ENCODE measurements at places on chromosomes 1 and 21.

- DNase-seq, result no peak
These were observed 152.6 kb downstream of the ZP4 start for GRCh38 chr1:237737938-237738610.

DNA sequence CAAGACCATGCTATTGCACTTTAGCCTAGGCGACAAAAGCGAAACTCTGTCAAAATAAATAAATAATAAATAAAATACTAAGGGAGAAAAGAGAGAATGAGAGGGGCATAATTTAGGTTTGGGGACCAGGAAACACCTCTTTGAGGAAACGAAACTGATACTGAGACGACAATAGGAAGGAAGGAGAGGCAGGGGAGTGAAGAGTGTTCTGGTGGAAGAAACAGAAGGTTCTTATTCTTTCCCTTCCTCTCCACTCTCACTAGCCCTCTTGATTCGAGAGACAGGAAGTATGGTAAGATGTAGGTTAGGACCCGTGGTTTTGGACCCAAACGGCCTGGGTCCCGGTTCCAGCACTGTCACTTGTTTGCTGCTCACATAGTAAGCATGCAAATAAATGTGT lies 1.6 kb upstream of the NKAIN1 start:
- no peak for DNase-seq

- no peak for DNase-seq
These were observed 10.8 kb upstream of the EYA3 start for GRCh38 chr1:28099050-28099769.

- DNase-seq, result peak; percentile 64
These were observed 106.5 kb downstream of the HLCS start for GRCh38 chr21:36859744-36860501.

DNA sequence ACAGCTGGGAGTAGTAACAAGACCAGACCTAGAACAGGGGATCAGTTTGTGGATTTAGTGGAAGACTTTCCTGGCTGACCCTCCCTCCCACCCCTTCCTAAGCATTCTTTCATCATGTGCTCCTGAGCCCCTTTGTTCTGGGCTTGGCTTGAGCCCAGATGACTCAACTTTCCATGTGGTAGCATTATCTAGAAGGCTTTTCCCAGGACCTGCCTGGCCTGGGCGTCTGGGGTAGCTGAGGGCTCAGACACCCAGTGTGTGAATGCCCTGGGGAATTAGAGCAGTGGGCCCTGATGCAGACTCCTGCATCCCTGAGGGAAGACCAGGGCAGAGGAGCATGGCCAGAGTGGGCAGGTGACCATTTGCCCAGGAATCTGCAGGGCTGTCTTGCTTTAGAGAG lies 44.1 kb upstream of the TSPAN2 start:
- no peak for DNase-seq

DNA sequence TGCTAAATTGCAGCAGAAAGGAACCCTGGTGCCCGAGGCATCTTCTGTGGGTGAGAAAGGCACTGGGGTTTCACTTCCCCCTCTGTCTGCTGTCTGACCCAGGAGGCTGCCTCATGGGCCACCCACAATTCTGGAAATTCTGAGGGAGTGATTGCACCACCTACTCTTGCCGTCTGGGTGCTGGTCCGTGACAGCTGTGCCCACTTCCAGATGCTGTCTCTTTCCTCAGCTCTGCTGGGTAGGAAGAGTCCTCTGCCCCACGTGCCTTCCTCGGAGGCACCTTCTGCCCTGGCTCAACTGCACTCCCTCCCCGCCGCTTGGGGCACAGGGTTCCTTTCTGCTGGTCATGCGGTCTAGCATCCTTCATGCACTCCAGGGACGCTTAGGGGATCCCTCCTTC lies 96.3 kb downstream of the ARHGEF10L start:
- DNase-seq, result no peak

- no peak for DNase-seq
These were observed 76.5 kb upstream of the MAP10 start for GRCh38 chr1:232728507-232729263.

DNA sequence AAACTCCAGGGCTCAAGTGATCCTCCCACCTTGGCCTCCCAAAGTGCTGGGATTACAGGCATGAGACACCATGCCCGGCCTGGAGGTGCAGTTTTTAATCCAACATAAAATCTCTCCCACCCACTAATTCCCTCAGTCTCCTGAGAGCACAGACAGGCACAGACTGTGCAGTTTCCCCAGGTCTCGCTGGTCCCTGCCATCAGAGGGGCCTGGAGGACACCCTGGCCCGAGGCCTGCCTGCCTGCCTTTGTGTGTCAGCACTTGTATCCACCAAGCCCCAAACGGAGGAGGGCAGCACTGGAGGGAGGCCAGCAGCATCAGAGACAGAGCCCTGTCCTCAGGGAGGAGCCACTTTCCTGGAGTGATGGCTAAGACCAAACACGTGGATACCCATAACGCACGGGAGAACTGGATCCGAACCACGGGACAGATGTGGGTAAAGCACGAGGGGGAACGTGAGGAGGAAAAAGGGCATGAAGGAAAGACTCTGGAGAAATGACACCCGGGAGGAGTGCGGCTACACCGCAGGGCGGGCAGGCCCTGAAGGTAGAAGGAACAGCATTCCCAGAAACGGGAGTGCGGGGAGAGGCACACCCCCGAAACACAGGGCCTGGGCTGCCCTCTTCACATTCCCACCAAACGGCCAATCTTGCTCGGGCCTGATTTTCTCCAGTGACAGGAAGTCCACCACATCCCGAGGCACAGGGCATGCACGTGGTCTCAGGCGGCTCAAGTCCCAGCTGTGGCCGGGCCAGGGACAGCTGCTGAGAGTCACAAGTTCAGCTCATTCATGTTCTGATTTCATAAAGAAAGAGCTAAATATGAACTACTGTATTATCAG lies 29.7 kb downstream of the NPHP4 start:
- no peak for DNase-seq

All from stimulated activated effector memory CD8-positive, alpha-beta T cell treated with anti-CD3 and anti-CD28 coated beads, Interleukin-12 subunit alpha, Interleukin-12 subunit beta, amount 100 ng/mL, for 72 hours (primary cell).